ENCODE measurements at places on chromosomes 2 and 18.

GRCh38 chr2:201973305-201973928 lies 60.2 kb upstream of the FZD7 start:
- DNase-seq = no peak

- no peak for DNase-seq
Measured at GRCh38 chr2:233414273-233414654, 60.0 kb downstream of the DGKD start.

DNA sequence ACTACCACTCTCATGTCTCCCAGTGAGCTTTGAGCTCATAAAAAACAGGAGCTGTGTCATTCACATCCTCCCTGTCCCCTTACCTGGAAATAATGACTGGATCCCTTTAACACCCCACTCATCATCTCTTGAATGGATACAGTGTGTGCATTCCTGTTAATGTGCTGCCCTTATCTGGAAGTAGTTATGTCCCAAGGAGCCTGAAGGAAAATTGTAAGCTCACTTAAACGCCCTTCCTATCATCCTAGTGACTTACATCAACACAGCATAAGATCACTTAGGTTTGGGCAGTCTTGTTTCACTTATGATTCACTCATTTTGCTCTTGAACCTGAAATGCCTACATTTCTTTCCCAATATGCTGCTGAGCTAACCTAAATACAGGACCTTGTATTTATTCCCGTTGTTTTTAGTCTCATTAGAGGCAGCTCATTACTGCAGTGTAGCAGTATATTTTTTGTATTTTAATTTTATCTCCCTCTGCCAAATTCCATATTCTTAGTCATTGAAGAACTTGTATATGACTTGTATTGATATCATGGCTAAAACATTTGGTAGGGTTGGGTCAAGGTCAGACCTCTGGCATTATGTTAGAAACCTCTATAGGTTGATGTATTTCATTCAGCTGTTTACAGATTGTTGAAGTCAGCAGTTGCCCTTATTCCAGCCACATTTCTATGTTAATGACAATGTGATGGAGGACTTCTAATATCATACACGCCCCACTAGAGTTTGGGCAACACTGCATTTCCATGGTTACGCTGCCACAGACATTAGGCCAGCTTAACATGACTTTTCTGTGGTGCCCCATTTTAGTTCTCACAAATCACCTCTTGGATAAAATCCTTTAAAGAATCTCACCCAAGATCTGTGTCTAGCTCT lies 72.9 kb downstream of the PKP4 start:
- no peak for DNase-seq

DNA sequence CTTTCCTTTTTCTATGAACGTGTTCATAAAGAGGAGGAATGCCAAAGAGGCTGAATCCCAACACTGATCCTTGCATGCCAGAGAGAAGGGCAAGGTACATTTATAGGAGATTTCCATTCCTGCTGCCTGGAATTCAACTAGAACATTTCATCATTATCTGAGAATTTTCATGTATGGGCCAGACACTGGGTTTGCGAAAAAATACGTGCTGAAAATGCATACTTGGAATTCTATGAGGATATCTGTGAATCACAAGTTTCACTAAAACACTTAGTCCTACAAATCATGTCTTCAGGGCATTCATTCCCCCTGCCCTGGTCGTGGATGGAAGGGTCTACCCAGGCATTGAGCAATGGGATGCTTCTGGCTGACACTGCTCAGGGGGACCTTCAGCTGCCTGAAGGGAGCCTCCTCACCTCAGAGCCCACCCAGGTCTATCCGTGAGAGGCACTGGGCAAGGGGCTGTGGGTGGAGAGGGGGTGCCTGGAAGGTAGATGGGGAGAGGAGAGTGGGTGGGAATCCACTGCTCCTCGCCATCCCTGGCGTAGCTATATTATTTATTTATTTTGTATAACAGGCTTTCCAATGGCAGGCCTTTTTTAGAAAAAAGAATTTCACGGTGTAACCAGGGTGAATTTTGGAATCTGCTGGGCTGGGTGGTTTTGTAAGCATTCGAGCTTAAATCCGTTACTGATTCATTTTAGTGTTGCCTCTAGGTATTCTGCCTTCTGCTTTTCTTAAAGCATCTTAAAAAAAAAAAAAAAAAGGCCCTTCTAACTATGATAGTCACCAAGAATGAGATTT lies 560.6 kb upstream of the ID2 start:
- DNase-seq = no peak

DNA sequence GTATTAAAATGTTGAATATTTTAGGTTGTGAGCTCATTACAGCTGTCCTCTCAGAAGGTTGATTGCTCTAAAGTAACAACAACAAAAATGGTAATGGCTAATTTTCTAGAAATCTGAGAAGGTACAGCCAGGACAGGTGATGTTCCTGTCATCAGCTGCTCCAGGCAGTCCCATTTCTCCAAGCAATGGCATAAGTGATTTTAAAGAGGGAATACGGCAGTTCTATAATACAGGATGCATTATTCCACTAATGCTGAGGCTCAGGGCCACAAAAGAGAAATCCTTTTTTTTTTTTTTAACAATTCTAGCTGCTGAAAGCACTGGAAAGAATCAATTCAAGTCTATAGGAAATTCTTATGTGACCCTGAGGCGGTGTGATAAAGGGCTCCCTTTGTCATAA lies 199.9 kb downstream of the PMAIP1 start:
- no peak for DNase-seq

GRCh38 chr18:46728219-46728930 lies 28.5 kb downstream of the ST8SIA5 start:
- DNase-seq = no peak

DNA sequence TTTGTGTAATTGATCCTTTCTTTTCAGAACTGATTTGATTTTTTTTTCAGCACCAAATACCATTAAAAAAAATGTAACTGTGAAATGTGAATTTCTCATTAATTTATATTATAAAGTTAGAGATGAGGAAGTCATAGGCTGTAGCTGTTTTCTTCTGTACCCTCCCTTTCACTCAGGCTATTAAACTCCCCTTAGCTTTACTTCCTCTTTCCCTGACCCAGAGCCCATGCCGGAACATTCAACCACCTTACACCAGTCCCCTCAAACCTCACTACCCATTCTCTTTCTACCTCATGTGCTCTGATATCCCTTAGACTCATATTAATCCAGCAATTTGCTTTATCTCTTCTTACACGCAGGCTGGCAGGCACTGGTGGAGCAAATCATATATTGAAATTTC lies 12.4 kb downstream of the GALNT5 start:
- no peak for DNase-seq

DNA sequence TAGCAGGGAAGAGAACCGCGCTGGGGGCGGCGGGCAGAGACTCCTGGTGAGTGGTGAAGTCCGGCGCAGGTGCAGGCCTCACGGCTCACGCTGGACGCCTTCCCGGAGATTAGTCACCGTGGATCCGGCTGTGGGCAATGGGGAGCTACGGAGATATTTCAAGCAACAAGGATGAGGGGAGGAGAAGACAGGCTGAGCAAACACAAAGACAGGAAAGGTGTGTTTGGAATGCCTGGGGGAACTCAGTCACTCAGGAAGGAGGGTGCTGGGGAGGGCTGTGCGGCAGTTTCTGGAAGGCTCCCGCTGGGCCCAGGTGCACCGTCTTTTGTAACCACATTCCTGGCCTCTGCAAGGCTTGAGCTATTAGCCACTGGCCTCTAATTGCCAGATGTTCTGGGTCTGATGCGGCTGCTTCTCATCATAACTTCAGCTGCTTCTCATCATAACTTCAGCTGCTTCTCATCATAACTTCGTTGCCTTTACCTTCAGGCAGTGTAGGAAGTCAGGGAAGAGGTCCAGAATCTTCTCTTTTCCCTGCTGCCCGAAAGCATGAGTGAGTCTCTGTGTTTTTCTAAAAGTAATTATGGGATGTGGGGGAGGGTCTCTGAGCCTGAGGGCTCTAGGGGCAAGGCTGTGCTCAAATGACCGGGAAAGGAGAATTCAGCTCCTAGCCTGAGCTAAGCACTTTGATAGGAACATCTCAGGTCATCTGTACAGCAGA lies 118.9 kb downstream of the PXDN start:
- DNase-seq = no peak

GRCh38 chr2:126787289-126787688 lies 111.4 kb upstream of the TEX51 start:
- DNase-seq = no peak

- no peak for DNase-seq
Measured at GRCh38 chr2:26727641-26728561, 35.4 kb downstream of the KCNK3 start.

DNA sequence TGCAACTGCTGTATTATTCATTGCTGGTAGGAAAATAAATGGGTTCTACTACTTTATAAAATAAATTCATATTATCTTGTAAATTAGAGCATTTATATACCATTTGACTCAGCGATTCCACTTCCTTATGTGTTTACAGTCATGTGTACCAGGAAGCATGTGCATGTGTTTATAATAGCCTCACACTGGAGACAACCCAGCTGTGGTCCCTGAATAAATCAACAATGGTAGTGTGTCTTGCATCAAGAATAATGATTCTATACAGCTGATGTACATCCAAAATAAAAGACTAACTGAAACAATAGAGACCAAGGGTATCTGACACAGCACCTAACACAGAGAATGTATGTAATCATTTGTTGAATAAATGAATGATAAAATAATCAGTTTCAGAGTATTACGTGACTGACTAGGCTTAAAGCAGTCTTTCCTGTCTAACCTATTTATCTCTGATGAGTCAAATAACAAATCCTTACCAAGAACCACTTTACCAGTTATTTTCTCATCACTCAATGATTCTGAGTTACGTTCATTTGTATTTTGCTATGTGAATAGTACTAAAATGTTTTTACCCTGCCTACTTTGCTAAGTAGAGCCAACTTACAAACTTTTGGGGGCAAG lies 216.8 kb downstream of the UBE2E3 start:
- DNase-seq = no peak

DNA sequence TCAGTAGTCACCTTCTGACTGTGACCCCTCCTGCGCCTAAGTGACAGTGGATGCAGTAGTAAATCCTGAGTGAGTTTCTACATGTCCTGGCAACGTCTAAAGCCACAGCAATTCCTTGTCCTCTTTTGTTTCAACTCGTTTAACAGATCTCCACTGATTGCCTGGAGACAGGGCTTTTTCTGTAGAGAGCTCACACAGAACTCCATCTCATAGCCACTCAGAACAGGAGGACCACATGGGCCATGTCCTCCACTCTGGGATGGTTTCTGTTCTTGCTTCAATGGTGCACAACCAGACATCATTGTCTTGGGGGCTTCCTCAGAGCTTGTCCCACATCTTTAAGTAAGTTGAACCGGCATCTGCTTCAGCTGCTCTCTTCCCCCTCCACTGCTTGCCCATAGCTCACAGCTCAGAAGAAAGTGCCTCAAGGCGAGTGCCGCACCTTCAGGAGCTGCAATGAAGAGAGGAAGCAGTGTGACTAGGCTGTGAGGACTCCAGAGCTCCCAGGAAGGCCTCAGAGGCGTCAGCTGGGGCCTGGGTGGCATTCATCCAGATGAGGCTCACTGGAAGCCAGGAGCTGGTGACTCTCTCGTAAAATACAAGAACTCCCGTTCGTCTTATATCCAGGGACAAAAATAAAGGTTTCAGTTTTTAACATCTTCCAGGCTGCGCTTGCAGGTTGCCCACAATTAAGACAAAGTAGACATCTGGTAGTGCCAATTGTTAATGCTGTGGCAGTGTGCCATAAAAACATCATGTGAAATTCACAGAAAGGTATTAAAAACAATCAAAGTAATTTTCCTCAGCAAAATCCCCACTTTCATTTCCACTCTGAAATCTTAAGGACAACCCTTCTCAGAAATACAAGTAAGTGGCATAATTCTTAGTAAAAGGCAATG lies 37.3 kb downstream of the ST3GAL5 start:
- no peak for DNase-seq

- peak; percentile 71 for DNase-seq
Measured at GRCh38 chr18:48931680-48932461, 18.9 kb downstream of the SMAD7 start.

DNA sequence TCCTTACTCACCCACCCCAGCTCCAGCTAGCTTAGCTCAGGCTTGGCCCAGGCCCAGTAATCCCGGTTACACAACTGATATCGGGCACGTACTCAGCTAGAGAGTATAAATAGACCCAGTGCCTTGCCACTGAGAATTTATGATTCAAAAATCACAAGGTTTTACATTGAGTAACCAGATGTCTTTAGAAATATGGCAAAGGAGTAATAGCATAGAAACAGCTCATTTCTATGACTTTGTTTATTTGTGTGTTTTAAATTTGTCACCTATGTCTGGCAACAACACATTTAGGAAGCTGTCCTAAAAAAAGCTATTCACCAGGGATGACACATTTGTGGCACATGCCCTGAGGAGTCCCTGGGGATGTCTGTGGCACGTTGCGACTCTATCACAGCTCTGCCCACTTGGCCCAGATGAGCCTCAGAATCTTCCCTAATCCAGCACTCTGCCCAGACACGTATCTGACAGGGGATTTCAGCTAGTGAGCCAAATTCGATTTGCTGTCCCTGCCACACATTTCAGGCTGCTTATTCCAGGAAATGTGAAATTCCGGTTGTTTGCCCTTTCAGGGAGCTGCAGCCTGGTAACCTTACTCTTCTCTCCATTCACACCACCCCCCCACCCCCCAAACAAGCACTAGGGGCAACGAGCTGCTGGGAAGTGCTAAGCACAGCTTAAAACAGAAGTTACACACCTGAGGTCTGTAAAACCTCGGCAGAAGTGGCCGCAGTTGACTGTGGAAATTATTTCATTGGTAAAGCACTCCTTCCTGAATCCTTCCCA lies 85.4 kb upstream of the ZCCHC2 start:
- no peak for DNase-seq

DNA sequence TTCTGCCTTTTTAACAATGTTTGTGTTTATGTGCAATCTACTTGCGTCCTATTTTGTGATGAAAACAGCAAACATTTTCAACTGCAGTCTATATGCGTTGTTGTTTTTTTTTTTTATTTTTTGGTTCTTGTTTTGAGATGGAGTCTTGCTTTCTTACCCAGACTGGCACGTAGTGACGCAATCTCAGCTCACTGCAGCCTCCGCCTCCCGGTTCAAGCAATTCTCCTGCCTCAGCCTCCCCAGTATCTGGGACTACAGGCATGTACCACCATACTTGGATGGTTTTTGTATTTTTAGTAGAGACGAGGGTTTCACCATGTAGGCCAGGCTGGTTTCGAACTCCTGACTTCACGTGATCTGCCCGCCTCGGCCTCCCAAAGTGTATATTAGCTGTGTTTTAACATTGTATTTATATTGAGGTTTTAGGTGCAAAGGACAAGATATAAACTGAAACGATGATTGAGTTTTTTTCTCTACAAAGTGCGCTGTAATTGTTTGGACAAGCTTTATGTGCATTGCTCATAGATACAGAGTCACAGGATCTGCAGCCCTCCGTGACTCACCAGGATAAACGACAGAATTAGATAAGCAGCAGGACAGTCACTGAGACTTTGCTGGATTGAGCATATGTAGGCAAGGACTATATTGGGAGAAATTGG lies 17.4 kb downstream of the CDH7 start:
- no peak for DNase-seq
